ENCODE measurements at places on chromosomes 1 and 21.

GRCh38 chr1:73674945-73675561 lies 522.9 kb downstream of the LRRIQ3 start:
- DNase-seq: no peak

- peak; percentile 34 for DNase-seq
These were observed 3.8 kb upstream of the PARS2 start for GRCh38 chr1:54768093-54768492.

DNA sequence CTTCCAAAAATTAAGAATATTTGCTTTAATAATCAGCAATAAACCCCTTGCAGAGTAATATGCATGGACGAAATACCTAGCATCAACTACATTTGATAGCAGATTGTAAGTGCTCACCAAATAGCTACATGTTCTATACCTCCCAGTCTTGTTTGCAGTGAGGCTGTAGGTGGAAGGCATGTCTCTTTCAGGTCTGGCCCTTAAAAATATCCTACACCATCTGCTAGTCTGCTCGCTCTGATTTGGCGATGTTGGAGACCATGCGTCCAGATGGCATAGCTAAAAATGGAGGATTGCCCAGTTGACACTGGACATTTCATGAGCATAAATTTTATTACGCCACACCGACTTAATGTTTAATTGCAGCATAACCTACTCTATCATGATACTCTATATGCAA lies 47.1 kb downstream of the SSX2IP start:
- DNase-seq: no peak

GRCh38 chr1:29973406-29973805 lies 737.1 kb downstream of the PTPRU start:
- no peak for DNase-seq

GRCh38 chr21:42384989-42385388 lies 10.9 kb downstream of the TMPRSS3 start:
- no peak for DNase-seq
